ENCODE measurements at places on chromosomes 7 and 10.

DNA sequence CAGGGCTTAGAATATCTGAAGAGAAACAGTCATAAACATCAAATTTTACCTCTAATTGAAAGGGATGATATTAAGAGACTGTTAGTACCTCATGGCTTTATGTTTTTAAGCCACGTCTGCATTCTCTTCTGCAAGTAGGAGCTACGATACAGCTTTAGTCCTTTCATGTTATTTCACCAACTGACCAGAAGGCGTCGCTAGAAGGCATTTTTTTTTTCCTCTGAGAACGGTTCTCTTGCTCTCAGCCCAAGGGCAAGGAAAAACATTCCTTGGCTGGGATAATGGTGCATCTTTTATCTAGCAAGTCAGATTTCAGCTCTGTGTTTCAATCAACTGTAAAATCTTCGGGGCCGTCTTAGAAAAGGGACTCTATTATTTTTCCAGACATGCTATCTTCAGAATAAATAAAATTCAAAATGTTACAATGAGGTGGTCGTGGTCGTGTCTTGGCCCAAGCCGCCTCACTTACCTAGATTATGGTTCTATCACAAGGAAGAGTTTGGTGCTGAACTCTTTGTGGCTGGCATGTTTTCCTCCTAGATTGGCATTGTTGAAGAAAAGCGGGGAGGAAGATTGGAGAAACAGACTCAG lies 41.6 kb upstream of the LYZL2 start:
- no peak for DNase-seq

- no peak for DNase-seq
Observed at GRCh38 chr7:38840736-38841460, 68.1 kb downstream of the VPS41 start.

DNA sequence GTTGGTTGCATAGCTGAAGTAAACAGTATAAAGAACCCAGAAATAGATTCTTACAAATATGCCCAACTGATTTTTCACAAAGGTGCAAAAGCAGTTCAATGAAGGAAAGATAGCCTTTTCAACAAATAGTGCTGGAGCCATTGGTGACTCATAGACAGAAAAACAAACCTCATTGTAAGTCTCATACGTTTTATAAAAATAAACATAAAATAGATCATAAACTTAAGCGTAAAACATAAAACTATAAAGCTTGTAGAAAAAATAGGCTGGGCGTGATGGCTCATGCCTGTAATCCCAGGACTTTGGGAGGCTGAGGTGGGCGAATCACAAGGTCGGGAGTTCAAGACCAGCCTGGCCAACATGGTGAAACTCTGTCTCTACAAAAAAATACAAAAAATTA lies 318.8 kb upstream of the IGFBP3 start:
- DNase-seq = no peak

GRCh38 chr7:70005891-70006260 lies 407.6 kb downstream of the AUTS2 start:
- no peak for DNase-seq

- no peak for DNase-seq
Observed at GRCh38 chr7:82818171-82818570, 344.5 kb downstream of the PCLO start.

DNA sequence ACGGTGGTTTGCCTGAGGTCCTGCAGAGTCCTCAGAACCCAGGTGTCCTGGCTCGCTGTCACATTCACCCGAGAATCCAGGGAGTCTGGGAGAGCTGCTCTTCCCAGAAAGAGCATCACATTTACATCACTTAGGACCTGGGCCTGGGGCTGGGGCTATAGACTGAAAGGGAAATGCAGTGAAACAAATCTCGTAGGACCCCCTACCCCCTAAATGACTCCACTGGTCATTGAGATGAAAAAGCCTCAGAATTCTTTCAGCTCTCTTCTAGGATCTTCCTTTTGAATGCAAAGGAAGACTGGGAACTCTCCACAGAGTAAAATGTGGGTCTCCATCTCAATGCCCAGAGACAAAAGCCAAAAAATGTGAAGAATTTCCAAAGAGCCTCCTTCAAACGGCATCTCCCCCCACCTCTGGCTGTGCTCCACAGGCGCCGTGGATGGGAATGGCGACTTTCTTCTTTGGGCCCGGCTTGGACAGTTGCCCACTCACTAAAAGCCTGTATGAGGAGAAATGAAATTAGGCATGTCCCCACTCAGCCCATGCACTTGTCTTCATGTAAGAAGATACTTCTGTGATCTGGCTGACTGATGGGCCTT lies 49.0 kb upstream of the PODXL start:
- no peak for DNase-seq

DNA sequence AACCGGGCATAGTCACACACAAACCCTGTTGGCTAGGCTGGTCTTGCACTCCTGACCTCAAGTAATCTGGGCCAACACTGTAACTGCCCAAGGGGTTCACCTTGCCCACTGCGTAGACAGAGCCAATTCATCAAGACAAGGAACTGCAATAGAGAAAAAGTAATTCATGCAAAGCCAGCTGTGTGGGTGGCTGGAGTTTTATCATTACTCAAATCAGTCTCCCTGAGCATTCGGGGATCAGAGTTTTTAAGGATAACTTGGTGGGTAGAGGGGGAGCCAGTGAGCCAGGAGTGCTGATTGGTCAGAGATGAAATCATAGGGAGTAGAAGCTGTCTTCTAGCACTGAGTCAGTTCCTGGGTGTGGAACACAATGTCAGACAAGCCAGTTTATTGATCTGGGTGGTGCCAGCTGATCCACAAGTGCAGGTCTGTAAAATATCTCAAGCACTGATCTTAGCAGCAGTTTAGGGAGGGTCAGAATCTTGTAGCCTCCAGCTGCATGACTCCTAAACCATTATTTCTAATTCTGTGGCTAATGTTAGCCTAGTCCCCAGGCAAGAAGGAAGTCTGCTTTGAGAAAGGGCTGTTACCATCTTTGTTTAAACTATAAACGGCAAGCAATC lies 15.6 kb upstream of the FXYD4 start:
- DNase-seq = no peak

GRCh38 chr7:128796327-128796726 lies 4.6 kb downstream of the CCDC136 start:
- no peak for DNase-seq

- DNase-seq = no peak
Observed at GRCh38 chr10:21776883-21777282, 226.6 kb downstream of the DNAJC1 start.

GRCh38 chr7:20217193-20217948 lies at the start of gene MACC1:
Gene MACC1, minus strand, starts transcription at chr7:20217384. Its CDS starts 55,522 bp downstream, at chr7:20161862.
- no peak for DNase-seq

DNA sequence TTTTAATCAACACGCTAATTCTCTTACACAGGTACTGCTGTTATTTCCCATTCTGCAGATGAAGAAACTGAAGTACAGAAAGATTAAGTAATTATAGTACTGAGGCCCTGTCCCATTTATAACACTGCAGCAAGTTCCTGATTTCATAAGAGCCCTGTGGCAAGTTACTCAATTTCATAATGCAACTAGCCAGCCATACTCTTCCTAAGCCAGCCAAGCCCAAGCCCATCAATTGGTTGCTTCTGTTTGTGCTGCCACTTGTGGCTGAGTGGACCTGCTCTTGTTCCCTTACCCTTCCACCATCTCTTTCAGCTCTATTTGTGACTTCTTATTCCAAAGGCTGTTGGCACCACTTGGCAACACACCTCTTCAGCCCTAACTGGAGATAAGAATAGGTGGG lies 19.7 kb upstream of the PRPF18 start:
- DNase-seq = no peak

GRCh38 chr7:155874010-155874409 lies 61.7 kb upstream of the SHH start:
- no peak for DNase-seq
